NCI-H1092 treated with DMSO at 0.1 percent for 48 hours (cell line): ENCODE measurements at places on chromosomes 13 and 19.

GRCh38 chr19:35346193-35347052 is 1.3 kb upstream of the FFAR1 start:
- no peak for DNase-seq

DNA sequence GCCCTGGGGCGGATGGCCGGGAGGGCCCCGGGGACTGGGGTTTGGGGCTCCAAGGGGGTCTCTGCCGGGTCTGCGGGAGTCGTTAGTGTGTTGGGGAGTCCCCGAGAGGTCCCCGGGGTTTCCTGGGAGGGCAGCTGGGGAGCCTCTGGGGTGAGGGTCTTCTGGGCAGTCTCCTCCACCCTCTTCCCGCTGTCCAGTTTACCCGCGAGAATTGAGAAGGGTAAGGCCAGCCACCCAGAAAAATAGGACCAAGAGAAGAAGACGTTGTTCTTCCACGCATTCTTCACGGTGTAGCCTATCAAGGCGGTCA is 1.0 kb upstream of the ETFB start:
- DNase-seq = no peak

- no peak for DNase-seq
These were observed 21.0 kb upstream of the GRWD1 start for GRCh38 chr19:48424694-48425219.

- no peak for DNase-seq
These were observed 43.5 kb downstream of the TRPM4 start for GRCh38 chr19:49201042-49201441.

DNA sequence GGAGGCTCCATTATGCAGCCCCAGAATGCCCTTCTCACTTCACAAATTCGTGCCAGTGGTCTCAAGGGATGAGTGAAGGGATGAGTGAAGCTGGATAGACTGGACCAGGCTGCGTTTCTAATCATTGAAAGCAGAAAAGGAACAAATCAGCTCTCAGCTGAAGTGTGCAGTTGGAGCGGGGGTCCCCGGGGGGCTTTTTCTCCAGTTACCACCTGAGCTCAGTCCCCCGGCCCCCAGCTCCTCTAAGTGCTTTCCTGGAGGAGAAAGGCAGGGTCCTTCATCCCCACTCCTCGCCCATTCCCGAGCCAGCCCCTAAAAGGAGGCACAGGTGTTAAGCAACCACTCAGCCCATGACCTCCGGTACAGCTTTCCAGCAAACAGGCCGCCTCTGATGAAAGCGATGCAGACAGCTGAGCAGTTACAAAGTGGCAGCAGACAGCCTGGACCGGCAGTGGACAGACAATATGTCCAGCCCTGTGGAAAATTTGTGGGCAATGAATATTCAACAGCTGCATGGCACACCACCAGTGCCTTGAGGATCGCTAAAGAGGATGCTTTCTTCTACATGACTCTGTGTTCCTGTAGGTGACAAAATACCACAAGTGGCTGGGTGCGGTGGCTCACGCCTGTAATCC is 110.7 kb upstream of the UBL3 start:
- no peak for DNase-seq

DNA sequence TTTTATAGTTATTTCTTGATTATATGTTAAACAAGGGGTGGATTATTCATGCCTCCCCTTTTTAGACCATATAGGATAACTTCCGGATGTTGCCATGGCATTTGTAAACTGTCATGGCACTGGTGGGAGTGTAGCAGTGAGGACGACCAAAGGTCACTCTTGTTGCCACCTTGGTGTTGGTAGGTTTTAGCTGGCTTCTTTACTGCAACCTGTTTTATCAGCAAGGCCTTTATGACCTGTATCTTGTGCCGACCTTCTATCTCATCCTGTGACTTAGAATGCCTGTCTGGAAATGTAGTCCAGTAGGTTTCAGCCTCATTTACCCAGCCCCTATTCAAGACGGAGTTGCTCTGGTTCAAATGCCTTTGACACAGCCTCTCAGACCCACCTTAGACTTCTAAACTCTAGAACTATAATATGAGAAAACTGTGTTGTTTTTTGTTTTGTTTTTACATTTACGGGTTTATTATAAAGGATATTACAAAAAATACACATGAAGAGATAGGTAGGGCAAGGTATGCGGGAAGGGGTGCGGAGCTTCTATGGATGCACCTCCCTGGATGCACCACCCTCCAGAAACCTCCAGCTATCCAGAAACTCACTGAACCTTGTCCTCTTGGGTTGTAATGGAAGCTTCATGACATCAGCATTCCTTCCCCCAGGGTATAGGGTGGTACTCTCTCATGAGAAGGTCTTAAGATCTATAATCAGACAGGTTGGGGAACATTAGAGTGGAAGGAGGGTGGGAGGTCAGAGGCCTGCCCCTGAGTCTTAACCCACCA is 15.8 kb upstream of the SPRYD7 start:
- DNase-seq = no peak

GRCh38 chr13:30759748-30760147 is 24.4 kb downstream of the ALOX5AP start:
- DNase-seq = no peak

DNA sequence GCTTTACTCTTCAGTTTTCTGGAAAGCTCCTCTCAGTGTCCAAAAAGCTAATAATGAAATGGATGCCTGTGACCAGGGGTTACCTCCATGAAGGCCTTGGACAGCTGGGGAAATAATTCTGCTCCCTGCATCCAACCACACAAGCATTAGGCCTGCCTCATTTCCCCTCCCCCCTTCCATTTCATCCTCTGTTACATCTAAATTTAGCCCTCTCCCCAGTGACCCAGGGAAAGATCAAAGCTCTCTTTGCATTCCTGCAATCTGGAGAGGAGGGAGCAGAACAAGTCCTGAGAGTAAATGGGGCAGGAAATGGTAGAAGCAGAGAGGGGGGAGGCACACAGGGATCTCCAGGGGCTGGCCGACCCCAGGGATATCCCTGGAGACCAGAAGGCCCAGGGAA is 452.7 kb downstream of the TSHZ3 start:
- no peak for DNase-seq

DNA sequence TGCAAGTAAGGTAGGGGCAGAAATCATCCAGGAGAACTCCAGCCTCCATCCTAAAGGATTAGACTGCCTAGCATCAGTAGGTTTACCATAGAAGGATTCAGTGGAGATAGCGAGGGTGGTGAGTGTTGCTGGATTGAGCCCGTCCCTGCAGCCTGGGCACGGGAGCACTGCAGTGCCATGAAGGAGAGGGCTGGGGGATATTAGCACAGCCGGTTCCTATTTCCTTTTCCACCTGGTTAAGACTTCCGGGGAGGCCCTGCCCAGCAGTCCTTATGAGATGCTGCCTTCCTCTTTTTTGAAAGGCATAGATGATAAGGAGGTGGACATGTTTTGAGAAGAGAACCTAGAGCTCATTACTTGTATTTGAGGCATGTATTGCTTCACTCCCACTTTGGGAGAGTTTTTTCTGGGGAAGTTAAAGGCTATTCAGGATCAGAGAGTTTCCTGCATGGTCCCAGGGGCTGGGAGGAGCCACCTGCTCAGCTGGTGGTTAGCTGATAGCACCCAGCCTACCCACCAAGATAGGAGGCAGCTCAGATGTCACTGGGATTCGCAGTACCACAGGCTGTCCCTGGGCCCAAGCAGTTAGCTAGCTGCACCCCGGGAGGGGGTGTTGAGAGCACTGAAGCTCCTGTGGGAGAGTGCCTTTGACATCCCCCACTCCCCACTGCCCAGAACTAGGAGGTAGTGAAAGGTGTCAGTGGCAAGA is 17.2 kb downstream of the ACTN4 start:
- DNase-seq = no peak

- peak; percentile 54 for DNase-seq
These were observed 242.1 kb downstream of the FGF9 start for GRCh38 chr13:21913010-21913409.

GRCh38 chr13:97342136-97342535 is 91.8 kb upstream of the RAP2A start:
- DNase-seq = no peak

- no peak for DNase-seq
These were observed 8.9 kb upstream of the CYP4F3 start for GRCh38 chr19:15631817-15632216.

DNA sequence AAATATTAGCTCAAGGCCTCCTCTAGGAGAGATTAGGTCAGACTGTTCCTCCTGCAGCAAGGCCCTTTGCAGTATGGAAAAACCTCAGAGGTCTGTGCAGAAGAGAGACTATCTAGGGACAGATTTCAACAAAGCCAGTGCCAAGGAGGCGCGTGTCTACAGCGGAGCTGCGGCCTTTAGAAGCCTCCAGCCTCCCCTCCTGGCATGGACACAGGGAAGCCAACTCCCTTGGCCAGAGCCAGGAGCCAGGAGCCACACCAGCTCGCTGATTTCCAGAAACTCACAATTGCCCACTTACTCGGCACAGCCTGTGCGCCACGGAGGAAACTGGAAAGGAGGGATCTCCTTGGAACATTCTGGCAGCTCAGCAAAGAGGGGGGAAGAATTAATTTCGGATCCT is 63.4 kb downstream of the INSR start:
- DNase-seq = no peak

DNA sequence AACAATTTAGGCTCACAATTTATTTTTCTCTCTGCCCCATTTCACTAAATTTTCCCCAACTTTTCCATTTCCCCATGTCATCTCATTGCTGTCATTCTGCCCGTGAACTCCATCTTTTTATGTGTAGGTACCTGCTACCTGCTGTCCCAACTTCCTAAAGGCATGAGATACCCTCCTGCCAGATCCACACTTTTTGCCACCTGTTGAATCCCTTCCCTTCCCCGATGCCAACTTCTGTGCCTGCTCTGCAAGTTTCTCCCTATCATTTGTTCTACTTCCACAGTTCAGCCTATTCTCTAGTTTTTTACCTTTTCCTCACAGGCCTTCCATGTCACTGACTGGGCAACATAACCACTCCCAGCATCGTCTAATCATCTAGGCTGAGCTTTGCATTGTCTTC is 607.5 kb upstream of the KLF12 start:
- DNase-seq = no peak

DNA sequence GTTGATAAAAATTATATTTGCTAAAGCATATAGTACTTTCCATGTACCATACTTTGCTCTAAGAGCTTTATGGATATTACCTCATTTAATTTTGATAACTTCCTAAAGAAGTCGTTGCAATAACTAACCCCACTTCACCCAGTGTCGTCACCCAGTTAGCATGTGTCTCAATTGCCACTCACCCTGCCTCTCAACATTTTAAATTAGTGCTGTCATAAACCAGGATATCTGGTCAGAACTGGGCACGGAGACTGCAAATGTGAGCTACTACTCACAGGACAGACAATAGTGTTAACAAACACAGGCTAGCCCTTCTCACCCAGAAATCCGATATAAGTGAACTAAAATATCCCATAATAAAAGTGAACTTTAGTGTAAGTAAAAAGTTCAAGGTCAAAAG is 430.6 kb downstream of the KLF12 start:
- no peak for DNase-seq

GRCh38 chr13:97749174-97749573 is 204.3 kb upstream of the IPO5 start:
- DNase-seq = no peak

DNA sequence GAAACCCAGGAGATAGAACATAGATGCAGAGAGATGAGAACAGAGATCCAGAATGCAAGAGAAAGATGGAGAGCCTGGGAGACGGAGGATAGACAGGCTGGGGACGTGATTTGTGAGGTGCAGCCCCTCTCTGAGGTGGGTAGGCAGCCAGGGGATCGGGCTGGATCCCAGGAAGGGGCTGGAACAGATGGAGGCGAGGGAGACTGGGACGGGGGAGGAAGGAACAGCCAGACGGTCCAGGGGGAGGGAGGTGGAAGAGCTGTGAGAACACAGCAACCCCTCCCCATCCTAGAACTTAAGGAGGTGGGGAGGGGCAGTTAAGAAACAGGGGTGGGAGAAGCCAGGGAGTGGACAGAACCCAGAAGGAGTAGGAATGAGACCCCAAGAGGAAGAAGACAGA is 3.1 kb downstream of the SLC17A7 start:
- no peak for DNase-seq

DNA sequence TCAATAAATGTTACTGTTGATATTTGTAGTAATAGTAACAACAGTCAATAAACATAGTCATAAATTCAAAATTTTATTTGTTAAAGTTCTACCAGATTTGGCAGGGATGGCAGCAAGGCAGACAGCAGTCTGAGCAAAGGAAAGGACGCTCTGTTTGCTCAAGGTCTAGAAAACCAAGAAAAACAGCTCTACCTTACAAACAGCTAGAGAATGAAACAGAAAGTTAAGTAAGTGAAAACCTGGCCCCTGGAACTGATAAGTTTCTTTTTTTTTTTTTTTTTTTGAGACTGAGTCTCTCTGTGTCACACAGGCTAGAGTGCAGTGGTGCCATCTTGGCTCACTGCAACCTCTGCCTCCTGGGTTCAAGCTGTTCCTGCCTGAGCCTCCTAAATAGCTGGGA is 27.9 kb downstream of the ENOX1 start:
- no peak for DNase-seq

- no peak for DNase-seq
These were observed 32.1 kb downstream of the SLC25A30 start for GRCh38 chr13:45385907-45386553.
